Kidney tubule cell (primary cell): ENCODE measurements at places on chromosomes 5 and 9.

GRCh38 chr9:107637421-107638420 lies 148.2 kb upstream of the KLF4 start:
- peak; percentile 80 for DNase-seq

DNA sequence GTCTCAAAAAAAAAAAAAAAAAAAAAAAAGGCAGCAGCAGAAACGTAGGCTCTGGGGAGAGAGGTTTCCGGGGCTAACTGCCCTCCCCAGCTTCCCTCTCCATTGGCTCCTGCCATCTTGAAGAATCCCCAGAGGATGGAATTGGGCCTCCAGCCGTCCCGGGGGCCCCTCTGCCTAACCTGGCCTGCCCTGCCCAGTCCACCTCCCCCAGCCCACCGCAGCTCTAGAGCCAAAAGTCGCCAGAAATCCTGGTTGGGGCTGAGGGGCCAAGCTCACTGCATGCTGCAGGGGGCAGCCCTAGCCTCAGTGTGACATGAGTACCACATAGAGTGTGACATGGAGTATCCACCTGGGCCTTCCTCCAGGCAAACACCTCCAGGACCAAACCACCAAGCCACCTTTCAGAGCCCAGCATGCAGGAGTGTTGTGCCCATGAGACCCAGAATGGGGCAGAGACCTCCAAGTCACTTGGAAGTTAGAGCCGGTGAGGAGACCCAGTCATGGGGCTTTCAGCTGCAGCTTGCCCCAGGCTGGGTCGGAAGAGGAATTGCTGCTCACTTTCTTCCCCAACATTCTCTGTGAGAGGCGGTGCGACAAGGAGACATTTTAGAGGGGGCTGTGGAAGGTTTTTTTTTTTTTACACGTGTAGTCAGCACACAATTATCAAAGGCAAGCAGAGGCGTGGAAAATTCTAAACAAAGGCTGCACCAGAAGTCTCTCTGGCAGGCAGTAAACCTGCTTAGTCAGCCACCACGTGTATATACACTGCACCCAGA lies 17.6 kb downstream of the CD74 start:
- no peak for DNase-seq

GRCh38 chr5:100505984-100506670 lies 29.0 kb upstream of the FAM174A start:
- peak; percentile 64 for DNase-seq

GRCh38 chr5:140345919-140346347 lies 470 bp downstream of the HBEGF start:
- peak; percentile 63 for DNase-seq

DNA sequence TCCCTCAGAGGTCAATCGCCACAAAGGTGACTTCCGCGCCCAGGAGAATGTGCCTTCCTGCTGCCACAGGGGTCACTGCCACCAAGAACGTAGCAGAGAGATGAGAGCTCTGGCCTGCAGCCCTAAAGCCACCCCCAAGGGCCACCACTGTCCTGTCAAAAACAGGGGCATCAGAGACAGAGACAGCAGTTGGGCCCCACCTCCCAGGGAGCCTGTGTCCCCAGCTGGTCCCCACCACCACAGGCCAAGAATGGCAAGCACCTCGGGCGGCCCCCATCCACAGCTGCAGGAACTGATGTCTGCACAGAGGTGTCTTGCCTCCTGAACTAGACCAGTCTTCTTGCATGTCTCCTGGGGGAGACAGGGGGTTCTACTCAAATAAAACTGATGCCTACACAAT lies 5.8 kb downstream of the SPATA31E1 start:
- DNase-seq = no peak

GRCh38 chr5:9302218-9302617 lies 243.7 kb downstream of the SEMA5A start:
- no peak for DNase-seq

GRCh38 chr9:88953381-88954029 lies 37.8 kb upstream of the S1PR3 start:
- peak; percentile 23 for DNase-seq

GRCh38 chr5:4182144-4182543 lies 586.5 kb downstream of the IRX1 start:
- no peak for DNase-seq

DNA sequence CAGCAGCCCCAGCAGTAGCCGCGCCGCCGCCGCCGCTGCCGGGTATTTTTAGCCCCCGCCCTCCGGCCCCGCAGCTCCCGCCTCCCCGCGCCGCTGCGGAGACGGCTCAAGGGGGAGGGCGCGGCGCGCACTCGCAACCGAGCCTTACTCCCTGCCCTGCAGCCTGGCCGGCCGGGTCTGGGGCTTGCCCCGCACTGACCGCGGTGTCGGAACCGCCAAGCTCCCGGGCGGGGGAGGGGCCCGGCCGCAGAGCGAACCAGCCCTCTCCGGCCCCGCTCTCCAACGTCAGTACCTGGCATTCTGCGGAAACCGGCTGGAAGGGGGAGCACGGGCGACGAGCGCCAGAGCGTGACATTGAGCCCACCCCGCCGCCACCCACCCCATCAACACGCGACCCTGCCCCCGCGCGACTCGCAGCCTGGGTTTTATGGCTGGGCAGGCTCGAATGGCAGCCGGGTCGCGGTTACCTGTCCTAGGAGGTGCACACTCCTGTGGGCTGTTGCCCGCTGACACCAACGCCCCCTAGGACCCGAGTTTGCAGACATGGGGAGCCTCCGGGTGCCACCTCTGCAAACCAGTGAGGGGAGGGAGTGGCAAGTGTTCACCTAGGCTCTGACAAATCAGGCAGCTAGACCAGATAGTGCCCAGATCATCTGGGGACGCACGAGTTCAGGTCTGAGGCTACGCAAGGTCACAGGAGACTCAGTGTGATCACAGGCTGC lies at the start of gene ACSL6:
Gene ACSL6, minus strand, starts transcription at position 37 of the 722 bp plus-strand sequence. CDS start 105 bp downstream, outside the sequence.
- DNase-seq = no peak

- peak; percentile 97 for DNase-seq
Measured at GRCh38 chr5:116442095-116442534, 132.5 kb downstream of the SEMA6A start.

- peak; percentile 6 for DNase-seq
Measured at GRCh38 chr9:18626046-18626698, 152.2 kb downstream of the ADAMTSL1 start.

DNA sequence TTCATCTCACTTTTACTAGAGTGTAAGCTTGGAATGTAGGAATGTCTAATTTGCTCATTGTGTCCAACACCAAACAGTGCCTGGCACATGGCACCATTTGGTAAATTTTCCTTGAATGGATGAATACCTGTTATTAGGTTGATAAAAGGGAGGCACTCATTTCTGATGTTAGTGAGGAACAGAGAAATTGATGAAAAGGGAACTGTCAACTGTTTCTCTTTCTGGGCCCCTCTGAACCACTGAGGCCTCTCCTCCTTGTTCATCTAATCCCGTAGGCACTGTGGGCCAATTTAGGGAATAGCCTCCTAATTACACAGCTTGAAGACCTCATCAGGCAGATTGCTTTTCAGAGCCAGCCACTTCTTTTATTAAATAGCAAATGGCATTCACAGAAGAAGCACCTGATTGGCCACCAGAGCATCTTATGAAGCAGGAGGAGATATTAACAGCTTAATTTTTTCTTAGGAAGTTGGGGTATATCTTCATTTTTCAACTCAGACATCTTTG lies 22.6 kb downstream of the MRRF start:
- no peak for DNase-seq

GRCh38 chr9:121227862-121228261 lies 26.2 kb upstream of the RAB14 start:
- no peak for DNase-seq

DNA sequence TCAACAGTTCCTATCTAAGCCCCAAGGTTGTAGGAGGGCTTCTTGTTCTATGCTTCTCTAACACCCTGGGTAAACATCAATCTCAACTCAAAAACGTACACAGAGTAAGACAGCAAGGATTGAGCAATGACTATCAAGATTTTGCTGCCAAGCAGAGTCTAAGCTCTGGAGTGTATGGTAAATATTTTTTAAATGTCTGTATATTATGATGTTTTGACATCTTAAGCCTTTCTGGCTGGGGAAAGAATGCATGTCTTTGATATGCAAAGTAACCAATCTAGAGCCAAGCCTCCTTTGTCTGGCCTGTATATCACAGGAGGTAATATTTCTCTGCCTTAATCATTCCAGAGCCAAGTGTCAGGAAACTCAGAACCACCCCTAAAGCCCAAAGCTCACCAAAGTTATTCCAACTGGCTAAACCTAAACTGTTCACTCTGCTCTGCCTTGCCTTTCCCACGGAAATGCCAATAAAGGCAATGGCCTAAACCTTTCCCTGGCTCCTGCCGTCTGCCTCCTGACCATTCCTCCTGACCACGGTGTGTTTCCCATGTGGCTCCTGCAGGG lies 45.2 kb downstream of the YIPF5 start:
- DNase-seq = no peak

GRCh38 chr5:139648205-139649081 lies at the start of gene CXXC5:
TSS of gene CXXC5 (plus strand) at chr5:139648349. CDS start at chr5:139680524, 32,175 bp downstream.
- DNase-seq = peak; percentile 89

GRCh38 chr5:67414712-67415111 lies 218.1 kb upstream of the CD180 start:
- DNase-seq = no peak

DNA sequence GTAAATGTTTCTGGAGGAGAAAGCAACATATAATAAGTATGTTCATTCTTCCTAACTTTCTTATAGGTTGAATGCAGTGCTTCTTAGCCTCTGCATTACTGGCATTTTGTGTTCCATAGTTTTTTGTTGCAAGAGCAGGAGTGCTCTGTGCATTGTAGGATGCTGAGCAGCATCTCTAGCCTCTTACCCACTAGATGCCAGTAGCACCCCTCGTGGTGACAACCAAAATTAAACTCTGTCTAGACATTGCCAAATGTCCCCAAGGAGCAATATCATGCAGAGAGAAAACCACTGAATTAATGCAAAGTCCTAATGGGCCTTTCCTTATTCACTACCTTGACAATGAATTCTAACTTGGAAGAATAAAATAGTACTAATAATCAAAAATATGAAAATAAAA lies 147.0 kb downstream of the GLIS3 start:
- no peak for DNase-seq

GRCh38 chr5:96288845-96289185 lies 144.2 kb downstream of the PCSK1 start:
- DNase-seq = no peak

GRCh38 chr9:123339666-123340510 lies 16.1 kb upstream of the CRB2 start:
- peak; percentile 47 for DNase-seq

DNA sequence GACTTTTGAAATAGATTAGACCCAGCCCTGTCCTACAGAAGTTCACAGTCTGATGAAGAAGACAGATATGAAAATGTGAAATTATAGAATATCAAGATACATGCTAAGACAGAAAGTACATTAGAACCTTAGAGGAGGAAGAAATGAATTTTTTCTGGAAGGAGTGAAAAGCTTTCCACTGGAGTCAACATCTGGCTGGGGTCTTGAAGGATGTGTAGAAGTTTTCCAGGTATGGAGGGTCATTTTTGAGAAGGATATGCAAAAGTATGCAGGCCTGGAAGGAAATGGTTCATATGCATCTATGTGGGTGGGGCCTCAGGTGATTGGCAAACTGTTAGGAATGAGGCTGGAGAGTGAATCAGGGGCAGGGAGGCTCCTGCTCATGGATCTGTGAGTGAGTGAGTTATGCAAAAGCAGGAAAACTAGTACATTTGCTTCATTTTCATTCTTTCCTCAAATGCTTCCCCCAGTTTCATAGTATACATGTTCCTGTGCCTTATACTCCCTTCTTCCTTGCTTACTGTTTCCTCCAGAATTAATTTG lies 142.3 kb downstream of the GRIA1 start:
- peak; percentile 47 for DNase-seq

- DNase-seq = peak; percentile 80
Measured at GRCh38 chr5:135944967-135945560, 9.7 kb downstream of the LECT2 start.

- DNase-seq = no peak
Measured at GRCh38 chr9:87889882-87890252, 7.2 kb downstream of the SPATA31E1 start.

DNA sequence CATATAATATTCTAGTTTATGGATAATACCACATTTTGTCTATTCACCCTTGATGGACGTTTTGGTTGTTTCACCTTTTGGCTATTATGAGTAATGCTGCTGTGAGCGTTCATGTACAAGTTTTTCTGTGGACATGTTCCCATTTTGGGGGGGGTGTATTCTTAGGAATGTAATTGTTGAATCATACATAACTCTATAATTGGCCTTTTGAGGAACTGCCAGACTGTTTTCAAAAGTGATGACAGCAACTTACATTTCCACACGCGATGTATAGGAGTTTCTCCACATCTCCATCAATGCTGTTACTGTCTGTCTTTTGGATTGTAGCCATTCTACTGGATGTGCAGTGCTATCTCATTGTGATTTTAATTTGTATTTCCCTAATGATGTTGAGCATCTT lies 69.8 kb downstream of the SLC46A2 start:
- DNase-seq = no peak

- no peak for DNase-seq
Measured at GRCh38 chr5:156093024-156093423, 233.9 kb upstream of the SGCD start.

GRCh38 chr5:131509801-131510200 lies 125.2 kb downstream of the RAPGEF6 start:
- no peak for DNase-seq

- peak; percentile 16 for DNase-seq
Measured at GRCh38 chr9:95880021-95880690, 4.7 kb downstream of the ERCC6L2 start.

DNA sequence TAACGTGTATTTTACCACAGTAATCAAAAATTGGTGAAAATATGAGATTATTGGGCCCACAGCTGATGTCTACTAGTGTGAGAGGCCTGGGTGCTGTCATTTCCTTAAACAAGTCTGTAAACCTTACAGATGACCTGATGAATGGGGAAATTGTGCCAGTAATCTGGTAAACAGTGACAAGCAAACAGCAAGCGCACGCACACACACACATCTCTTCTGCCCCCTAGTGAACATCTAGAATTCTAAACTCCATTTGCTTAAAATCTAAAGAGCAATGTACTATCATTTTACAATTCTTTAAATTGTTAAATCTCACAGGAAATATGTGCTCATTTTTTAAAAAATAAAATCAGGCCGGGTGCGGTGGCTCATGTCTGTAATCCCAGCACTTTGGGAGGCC lies 7.5 kb upstream of the RAPGEF1 start:
- DNase-seq = peak; percentile 63

DNA sequence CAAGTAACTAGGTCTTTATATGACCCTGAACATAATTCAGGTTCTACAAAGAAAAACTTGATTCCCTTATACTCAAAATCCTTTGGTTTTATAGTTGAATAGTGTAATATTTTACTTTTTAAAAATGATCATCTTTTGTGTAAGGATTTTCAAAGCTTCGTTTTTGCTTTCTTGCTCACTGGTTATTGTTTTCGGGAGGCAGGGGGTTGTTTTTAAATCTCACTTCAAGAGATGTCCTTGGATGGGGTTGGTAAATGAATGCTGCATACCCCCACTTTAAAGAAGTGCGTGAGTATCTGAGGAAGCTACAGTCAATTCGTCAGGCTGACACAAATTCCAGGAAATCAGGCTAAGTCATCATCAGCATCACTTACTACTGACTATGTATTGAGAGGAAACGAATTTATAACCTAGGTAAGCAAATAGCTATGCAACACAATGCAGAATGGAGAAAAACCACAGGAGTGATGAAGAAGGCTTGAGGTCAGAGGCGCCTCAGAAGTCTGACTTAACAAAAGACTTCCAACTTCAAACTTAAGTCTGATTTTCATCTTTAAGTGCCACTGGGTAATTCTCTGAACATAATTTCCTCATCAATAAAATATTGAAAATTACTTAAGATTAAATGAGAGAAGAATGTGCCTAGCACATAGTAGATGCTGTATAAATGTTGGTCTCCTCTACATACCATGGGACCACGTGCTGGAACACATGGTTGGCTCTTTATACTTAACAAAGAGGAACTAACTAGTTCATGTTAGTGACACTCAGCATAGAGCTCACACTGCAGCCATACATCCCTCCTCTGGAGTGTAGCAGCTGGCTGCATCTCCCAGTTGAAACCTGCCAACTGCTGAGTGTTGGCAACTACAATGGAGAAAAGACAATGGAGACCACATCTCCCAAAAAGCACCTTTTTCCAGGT lies 106.0 kb upstream of the KIF2A start:
- no peak for DNase-seq
